ENCODE measurements at places on chromosomes 7 and 10.

DNA sequence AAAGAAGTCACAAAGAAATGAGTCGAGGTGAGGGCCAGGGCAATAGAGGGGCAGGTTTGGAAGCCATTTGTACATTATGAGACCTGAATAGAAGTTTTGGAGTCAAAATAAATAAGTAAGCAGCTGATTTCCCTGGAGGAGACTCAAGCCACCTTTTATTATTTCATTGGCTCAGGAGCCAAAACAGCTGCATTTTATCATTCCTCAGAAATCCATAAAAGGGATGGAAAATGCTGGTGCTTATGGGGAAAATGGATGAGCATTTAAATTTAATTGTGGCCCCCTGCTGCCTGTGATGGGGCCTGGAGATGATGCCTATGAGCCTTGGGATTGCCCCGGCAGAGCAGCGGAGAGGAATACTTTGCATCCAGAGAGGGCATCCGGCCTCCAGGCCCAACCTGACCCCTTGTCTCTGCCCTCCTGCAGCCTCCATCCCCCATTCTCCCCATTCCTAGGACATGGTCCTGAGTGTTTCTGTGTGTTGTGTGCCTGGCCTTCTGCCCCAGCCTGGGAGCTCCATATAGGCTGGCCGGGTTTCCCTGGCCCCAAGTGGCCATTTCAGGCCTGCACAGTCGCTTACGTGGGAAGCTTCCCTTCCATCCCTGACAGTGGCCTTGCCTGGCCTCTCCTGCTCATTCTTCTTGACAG, 296.8 kb upstream of the ZMIZ1 start:
- no peak for DNase-seq

DNA sequence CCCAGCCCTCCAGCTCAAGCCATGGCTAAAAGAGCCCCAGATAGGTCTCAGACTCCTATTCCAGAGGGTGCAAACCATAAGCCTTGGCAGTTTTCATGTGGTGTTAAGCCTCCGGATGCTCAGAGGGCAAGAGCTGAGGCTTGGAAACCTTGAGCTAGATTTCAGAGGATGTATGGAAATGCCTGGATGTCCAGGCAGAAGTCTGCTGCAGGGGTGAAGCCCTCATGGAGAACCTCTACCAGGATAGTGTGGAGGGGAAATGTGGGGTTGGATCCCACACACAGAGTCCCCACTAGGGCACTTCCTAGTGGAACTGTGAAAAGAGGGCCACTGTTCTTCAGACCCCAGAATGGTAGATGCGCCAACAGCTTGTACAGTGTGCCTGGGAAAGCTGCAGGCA, 13.2 kb upstream of the HPSE2 start:
- no peak for DNase-seq

- DNase-seq, result peak; percentile 33
Measured at GRCh38 chr10:110426294-110427181, 71.2 kb upstream of the DUSP5 start.

DNA sequence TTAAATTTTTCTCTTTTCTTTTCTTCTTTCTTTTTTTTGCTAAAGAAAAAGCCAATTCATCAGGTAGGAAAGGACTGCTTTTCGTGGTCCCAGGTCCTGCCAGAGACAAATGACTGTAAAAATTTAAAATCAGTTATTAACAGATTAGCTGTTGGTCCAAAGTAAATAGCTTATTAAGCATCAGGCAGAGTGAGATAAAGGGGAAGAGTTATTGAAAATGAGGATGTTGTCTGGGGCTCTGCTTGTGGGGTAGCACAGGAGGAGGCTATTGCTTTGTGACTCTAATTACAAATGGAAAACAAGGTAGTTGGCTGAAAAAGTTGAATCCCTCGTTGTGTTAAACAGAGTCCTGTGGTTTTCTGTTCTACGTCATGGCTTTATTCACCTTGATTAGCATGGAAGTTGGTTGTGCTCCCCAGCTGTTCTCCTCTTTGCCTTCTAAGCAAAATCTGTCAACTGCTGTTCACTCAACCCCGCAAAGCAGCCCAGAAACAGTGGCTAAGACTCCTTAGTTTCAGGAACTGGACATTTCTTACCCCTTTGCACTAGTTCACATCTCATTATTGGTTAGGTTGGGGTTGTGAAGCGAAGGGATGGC, 128.9 kb downstream of the SNX10 start:
- DNase-seq, result peak; percentile 67

- no peak for DNase-seq
Measured at GRCh38 chr7:106061301-106061979, 50.7 kb downstream of the SYPL1 start.

DNA sequence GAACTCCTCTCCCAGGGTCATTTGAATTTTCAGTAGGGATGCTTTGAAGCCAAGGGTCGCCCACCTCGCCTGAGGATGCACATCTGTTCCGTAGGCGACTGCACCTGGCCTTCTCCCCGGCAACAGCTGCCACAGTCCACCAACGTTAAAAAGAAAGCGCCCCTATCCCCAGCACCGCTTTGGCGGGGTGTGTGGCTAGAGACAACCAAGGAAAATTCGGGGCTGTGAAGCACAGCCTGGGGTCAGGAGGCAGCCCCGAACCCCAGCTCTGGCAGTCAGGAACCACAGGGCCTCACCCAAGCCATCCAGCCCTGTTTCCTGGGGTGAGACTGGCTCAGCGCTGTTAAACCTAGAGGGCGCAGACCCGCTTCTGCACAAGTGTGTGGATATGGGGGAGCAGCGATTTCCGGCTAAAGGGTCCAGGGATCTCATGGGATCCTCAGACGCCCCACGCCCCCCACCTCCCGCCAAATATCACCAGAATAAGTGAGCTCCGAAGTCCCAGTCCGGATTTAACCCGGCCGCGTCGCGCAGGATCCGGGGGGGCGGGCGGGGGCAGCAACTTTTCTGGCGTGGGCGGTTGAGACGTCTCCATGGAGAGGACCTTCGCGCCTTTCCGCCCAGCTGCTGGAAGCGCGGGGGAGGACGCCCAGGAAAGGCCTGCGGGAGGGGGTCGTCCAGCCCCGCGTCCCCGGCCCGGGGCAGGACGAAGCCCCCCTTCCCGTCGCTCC, 822 bp downstream of the ZC3HAV1L start:
- peak; percentile 82 for DNase-seq

DNA sequence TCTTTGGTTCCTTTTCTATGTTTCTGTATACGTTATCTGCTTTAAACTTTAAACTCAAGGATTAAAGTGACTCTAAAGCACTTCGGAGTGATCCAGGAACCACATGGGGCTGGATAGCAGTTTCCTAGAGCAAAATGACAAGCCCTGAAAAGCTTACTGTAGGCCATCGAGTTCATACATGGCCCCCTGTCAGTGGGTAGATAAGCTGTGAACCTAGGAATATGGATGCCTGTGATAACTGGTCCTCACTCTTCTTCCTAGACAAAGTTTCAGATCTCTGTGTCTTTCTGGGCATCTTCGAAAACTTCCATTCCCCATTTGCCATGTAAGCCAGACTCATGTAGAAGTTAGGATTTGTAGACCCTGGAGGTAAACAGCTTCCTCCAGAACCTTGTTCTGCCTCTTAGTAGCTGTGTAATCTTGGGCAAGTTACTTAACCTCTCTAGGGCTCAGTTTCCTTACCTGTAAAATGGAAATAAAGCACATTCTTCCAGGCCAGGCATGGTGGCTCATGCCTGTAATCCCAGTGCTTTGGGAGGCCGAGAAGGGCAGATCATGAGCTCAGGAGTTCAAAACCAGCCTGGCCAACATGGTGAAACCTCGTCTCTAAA, 49.3 kb upstream of the KMT2E start:
- no peak for DNase-seq

- DNase-seq, result peak; percentile 53
Measured at GRCh38 chr10:121928528-121928884, 675 bp upstream of the ATE1 start.

GRCh38 chr7:141700296-141700847, 1.6 kb downstream of the DENND11 start:
- no peak for DNase-seq

DNA sequence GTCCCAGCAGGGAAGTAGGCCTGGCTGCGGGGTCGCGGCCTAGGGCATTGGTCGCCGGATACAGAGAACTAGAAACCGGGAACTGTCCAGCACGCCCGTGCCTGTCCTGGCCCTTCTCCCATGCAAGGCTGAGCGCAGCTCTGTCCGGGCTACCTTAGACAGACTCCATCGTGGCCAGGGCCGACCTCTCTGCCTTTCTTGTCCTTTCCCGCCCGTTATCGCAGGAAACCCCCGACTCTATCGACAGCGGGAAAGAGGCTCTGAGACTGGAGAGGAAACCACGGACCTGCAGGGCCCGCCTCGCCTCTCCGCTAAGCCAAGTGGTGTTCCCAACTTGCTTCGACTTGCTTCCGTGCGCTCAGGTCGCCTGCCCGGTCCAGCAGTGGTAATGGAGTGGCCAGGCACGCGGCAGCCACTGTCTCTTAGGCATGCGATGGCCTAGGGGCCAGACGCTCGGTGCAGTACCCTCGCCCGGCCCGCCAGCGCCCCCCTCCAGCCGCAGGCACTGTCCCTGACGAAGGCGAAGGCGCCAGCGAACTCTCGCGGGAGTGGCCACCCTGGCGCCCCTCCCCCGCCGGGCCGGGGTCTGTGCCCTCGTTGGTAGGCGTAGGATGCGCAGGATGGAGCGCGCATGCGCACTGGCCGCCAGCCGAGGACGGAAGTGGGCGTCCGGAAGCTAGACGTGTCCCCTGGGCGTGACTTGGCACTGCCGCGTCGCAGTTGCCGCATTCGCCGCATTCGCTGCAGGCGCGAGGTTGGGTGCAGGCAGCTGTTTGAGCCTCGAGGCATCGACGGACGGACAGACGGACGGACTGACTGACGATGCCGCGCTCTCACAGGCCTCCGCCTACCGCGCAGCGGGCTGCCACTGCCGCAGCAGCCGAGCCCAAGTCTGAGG, 54.4 kb downstream of the MCMBP start:
- peak; percentile 65 for DNase-seq

DNA sequence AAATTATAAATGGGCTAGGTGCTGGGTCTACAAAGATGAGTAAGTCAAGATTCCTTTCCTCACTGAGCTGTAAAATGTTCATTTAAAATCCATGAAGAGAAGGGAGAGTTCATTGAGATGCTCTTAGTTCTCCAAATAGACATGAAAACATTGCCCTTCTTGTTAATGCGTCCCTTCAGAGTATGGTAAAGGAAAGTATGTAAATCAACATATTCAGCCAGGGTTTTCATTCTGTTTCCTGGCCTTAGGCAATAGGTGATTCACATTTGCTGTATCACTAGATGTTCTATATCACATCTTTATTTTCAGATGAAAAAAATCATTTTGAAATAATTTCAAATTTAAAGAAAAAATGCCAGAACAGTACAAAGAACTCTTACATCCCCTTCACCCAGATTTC, 5.4 kb downstream of the ANKIB1 start:
- DNase-seq, result no peak
